ENCODE measurements at places on chromosomes 16 and 17.

GRCh38 chr17:63993368-63993985, 4.7 kb upstream of the PRR29 start:
- DNase-seq, result no peak

DNA sequence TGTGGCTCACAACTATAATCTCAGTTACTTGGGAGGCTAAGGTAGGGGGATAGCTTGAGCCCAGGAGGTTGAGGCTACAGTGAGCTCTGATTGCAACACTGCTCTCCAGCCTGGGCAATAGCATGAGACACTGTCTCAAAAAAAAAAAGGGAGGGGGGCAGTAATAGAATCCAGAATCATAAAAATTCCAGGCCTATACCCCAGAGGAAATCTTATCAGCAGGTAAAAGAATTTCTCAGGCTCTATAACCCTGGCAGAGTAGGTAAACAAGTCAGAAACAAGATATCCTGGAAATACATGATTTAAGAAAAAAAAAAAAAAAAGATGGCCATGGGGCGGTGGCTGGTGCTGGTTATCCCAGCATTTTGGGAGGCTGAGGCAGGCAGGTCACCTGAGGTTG, 12.9 kb downstream of the SPAG9 start:
- no peak for DNase-seq

DNA sequence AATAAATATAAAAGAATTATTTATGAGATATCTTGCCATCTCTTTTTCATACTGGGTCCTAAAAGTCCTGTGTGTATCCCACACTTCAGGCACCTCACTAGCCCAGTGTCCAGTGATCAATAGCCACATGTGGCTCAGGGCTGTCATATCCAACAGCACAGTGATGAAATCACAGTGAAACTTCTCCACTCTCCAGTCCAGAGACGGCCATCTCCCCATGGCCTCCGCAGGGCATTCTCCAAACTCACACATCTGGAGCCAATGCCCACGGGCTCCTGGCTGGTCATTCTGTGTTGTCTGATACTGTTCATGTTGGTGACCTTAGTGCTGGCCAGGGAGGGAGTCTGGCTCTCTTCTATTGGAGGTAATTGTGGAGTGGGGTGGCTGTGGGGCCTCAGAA, 125.2 kb upstream of the SDK2 start:
- DNase-seq, result no peak

- no peak for DNase-seq
These were observed 226.7 kb upstream of the CDH13 start for GRCh38 chr16:82400046-82400445.

DNA sequence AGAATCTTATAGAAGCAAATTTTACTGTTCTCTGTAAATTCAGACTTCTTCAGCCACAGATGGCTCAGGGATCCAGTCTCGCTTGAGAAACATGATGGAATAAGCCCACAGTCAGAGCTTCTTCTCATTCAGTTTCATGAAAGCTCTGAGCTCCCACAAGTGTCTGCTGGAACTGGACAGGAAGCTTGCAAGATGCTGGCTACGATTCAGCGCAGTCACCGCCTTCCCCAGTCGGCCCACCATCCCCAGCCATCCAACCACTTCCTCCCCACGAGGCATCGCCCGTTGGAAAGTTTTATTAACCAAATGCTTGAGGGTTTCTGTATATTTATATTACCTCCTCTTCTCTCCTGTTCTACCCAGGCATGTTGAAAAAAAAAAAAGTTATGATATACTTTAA, 171.7 kb downstream of the ZFHX3 start:
- peak; percentile 77 for DNase-seq

DNA sequence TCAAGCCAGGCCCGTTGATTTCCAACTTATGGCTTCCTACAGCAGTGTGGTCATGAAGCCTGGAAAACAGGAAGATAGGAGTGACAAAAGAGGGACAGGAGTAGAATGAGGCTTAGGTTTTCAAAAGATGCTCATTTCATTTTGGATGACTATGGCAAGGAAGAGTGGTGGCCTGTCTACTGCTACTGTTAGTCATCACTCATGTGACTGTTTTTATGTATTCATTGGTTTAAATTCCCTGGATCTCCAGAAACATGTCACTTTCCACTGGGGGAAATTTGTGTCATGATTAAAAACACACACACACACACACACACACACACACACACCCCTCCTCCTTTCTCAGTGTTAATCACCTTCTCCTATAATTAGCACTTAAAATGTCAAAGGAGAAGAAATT, 1.1 kb upstream of the CYLD start:
- DNase-seq, result peak; percentile 58

DNA sequence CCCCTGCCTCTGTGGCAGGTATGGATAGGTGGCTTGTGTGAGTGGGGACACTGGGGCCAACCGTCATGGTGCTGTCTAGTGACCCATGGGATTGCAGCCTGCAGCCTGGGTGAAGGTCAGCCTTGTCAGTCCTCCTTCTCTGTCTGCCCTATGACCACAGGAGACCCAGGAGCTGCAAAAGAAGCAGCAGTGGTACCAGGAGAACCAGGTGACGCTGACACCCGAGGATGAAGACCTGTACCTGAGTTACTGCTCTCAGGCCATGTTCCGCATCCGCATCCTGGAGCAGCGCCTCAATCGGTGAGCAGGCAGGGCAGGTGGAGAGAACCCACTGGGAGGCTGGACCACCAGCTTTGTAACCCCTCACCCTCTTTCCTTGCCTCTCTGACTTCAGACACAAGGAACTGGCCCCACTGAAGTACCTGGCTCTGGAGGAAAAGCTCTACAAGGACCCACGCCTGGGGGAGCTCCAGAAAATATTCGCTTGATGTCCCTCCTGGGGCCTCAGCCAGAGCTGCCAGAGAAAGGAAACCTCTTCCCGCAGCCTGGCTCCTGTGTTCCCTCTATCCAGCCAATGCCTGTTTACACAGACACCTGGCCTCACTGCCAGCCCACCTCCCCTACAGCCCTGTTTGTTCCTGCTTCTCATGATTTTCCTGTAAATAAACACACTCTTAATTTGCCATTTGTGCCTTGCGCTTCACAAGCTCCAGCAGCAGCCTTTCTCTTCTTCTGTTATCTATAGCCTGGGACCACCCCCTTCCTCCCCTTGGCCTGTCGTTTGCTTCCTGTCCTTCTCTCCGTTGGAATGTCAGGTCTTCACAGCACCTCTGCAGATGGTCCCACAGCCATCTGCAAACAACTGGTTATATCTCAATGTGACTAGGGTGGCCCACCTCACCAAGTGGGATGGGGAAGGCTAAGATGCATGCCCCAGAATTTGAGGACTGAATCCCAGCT, 4.5 kb upstream of the KATNB1 start:
- DNase-seq, result no peak
